Non-pigmented ciliary epithelial cell (primary cell): ENCODE measurements at places on chromosomes 7 and 10.

- no peak for DNase-seq
Observed at GRCh38 chr10:60975716-60976115, 31.7 kb upstream of the RHOBTB1 start.

DNA sequence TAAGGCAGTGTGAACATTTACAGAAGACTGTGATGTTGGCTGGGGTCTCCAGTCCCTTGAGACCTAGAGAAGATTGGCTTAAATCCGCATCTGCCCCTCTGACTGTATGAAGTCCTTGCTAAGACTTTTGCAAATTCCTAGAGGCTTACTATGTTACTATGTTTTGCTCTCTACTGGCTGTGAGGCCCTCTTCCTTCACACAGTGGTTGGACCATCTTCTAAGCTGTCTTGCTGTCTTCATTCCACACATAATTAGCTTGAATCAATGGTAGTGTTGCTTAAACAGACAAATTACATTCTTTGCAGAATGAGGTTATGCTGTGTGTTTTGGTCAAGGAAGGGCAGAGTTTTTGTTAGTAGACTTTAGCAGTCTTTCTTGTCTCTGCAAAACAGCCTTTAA, 658.0 kb downstream of the TYW1 start:
- no peak for DNase-seq

DNA sequence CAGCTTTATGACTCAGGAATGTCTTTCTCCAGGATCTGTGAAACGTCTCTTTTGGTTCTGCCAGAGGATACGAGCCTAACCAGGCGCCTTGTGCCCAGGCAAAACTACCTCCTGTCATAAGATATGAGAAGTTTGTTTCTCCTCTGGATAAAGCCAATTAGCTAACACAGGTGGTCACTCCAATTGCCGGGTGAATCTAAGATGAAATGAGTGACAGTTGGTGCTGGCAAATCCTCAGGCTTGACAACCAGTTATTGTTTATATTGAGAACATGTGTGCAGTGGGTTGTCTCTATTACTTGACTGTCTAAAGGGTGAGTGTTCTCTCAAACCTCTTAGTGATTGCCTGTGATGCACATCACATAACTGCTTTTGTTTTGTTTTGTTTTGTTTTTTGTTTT, 449.1 kb downstream of the XPNPEP1 start:
- DNase-seq, result no peak

DNA sequence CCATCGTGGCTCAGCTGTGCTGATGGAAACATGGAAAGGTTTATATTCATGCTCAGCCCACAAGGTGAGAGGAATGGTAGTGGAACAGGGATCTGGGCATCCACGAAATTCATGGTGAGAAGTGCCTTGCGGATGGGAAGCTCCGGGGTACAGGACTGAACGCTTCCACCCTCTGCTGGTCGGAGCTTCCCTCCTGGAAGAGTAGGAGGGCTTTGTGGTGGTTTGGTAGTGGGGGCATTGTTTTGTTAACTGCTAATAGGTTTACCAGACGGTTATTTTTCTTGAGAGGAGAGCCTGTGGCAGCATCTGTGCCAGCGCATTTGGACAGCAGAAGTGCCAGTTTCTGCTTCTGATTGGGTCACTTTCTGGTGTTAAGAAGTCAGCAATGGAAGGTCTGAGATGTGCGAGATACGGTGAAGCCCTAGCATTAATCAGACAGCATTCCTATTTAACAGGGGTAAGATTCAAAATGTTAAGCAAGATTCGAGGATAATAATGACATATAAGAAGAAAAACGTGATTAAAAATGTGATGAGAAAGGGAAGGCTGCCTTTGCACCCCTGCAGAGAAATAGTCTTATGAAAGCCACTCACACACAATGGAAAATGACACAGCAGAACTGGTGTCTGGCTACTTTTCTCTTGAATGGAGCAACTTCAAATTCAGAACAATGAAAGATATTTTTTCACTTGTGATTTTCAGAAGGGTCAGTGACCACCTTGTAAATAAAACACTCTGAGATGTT, 17.7 kb downstream of the ABCA13 start:
- DNase-seq, result no peak

DNA sequence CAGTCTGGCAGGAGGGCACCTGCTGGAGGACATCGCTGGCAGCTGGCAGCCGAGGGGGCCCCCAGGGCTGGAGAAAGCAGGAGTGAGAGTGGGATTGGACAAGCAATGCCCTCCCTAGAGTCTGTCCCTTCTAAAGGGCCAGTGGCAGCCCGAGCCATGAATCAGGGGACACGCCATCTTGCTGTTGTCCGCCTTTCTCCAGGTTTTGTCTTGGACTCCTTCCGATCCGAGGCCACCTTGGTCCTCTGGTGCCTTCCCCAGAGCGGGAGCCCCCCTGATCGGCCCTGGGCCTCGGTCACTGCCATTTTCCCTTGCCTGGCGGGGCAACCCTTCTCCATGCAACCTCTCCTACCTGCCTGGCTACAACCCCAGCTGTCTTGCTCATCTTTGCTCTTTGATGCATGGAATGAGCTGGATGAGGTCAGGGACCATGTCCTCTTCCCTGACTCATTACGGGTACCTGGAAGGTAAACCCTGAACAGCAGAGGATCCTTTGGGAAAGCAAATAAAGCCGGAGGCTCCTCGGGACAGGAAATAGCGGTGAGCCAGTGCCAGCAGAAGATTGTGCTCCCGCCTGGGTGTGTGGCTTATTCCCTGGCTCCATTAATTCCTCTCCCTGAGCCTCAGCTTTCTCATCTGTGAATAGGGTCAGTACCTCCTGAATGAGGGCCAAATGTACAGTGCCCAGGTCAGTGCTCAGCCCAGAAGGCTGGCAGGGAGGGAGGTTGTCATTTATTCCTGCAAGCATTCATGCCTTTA, 112.0 kb downstream of the GRK5 start:
- no peak for DNase-seq
